CD4-positive, alpha-beta T cell treated with Interleukin-17A for 1 hour (primary cell): ENCODE measurements at places on chromosomes 13 and 19.

- no peak for DNase-seq
These were observed 111.2 kb downstream of the KLF5 start for GRCh38 chr13:73169971-73170370.

- peak; percentile 78 for DNase-seq
These were observed 19.8 kb downstream of the TMEM272 start for GRCh38 chr13:51825165-51825592.

DNA sequence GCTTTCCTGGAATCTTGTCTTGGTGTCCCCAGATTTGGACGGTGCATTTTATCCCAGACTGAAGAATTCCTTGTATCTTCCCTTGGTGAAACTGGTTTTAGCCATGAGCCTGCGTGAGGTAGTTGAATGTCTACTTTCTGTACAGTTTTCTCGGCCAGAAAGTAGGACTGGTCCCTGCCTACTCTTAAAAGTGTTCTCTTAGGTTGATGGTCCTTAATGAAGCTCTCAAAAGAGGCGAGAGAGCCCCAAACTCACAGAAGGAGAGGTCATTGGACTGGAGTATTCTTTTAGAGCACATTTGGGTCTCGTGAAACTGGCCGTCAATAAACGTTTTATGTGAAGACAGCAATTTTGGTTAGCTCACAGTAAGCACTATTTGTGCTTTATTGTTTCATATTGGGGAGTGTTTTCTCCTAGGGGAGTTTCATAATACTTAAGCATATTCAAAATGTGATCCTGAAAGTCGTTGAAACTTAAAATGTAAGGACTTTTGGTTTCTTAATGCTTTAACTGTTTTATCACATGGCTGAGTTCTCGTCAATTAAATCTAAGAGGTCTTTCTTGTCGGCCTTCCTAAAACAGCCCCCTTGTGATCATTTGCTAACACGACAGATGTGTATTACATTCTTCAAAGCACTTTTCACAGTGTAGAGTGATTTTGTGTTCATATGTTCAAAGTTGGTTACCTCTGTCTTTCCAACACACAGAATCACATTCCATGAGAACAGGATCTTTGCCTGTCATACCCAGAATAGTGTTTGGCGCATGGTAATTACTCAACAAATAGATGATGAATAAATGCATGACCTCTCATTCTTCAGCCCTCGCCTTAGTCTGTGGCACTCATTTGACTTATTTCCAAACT, 889 bp downstream of the GTF2F2 start:
- peak; percentile 13 for DNase-seq

DNA sequence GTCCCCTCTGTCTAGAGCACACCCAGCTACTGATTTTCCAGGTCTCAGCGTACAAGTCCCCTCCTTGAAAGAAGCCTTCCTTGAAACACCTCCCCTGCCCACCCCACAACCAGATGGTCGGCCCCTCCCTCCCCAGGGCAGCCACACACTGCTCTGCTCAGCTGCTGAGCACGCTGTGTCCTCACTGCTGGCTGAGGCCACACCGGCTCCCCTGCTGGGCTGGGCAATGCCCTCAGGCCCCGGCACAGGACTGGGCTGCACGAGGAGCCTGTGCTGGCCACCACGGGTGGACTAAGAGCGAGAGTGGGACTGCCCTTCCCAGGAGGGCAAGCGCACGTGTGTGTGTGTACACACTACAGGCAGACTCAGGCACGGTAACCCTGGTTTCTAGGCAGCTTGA, 11.8 kb upstream of the RSPH6A start:
- no peak for DNase-seq

DNA sequence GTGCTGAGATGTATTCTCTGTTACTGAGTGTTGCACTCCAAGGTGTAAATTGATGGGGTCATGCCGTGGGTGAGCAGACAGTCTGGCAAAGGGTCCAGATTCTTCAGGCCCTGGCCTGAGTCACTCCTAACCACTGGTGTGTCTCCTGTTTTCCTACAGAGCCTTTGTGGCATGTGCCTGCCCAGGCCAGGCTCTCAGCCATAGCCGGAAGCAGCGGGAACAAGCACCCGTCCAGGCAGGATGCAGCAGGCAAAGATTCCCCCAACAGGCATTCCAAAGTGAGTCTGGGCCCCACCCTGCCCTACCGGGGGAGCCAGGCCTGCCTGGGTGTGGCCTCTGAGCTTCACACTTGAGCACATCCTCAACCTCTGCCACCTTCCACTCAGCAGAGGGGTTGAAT, 61.9 kb downstream of the DPF1 start:
- DNase-seq: no peak

GRCh38 chr19:30090476-30090875, 148.4 kb downstream of the URI1 start:
- DNase-seq: no peak

DNA sequence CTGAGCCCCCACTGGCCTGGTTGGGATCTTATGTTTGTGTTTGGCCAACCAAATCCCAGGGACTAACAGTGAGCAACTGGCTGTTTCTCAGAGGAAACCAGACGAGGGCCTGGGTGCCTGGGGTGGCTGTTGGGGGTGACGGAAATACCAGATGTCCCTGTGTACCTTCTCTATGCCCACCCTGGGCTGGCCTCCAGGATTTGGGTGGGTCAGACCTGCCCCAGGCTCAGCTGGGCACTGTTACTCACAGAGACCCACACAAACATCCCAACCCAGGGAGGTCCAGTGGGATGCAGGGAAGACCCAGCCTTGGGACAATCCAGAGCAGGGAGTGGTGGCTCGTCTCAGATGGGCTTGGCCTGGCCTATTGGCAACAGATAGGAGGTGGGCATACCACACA, 8.8 kb downstream of the ZSCAN22 start:
- no peak for DNase-seq

DNA sequence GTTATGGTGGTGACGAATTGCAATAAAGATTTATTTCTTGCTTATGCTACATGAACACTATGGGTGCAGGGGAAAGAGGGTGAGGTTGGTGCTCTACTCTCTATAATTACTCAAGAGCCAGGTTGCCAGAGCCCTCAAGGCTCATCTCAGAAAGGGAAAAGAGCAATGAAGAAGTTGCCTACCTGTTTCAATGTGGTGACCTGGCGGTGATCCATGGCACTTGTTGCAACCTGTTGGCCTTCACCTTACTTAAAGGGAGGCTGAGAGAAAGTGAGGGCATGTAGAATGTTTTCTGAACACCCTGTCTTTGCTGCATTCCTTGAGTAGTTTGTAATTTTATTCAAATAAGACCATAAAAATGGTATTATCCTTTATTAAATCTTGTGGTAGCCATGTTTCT, 394.4 kb downstream of the GPC6 start:
- no peak for DNase-seq

- DNase-seq: no peak
These were observed 1591.3 kb downstream of the EFNB2 start for GRCh38 chr13:104944176-104944575.

GRCh38 chr19:1590641-1591397, 1.8 kb downstream of the MBD3 start:
- no peak for DNase-seq

DNA sequence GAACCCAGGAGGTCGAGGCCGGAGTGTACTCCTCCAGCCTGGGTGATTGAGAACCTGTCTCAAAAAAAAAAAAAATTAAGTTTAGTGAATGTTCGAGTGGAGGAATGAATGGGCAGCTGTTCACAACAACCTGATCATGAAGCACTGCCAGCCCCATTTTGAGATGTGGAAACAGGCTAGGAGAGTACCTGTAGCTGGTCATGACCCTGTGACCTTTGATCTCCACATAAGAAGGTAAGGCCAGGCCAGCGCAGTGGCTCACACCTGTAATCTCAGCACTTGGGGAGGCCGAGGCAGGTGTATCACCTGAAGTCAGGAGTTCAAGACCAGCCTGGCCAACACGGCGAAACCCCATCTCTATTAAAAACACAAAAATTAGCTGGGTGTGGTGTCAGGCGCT, 7.6 kb downstream of the RAVER1 start:
- no peak for DNase-seq

DNA sequence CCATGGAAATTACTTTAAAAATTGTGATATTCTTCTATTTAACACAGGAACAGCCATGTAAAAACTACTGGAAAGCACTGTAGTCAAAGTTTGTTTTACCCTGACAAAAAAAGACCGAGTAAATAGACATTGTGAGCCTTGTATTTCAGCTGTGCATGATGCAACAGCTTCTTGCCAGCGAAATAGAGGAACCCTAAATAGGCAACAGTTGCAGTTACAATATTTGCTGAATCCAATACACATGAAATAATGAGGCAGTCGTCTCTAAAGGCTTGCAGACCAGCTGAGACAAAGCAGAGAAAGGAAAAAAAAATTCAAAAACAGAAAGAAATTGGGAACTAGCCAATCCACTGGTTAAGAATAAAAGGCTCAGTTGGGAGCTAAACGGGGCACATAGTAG, 1001.1 kb downstream of the OLFM4 start:
- DNase-seq: no peak

DNA sequence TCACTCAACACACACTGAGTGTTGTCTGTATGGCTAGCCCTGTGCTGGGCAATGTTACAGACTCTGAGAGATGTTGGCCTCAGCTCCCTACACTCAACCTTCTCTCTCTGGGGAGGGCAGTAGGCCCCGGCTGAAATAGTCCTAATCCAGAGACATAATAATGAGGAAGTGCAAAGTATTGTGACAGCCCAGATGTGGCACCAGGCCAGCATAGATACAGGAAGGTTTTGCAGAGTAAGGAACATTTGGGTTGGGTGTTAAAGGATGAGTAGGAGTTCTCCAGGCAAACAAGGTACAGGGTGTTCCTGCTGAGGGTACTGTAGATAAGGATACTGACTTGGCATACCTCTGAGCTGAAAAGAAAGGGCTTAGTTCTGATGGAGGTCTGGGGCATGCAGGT, 2.4 kb downstream of the LIN7B start:
- no peak for DNase-seq

DNA sequence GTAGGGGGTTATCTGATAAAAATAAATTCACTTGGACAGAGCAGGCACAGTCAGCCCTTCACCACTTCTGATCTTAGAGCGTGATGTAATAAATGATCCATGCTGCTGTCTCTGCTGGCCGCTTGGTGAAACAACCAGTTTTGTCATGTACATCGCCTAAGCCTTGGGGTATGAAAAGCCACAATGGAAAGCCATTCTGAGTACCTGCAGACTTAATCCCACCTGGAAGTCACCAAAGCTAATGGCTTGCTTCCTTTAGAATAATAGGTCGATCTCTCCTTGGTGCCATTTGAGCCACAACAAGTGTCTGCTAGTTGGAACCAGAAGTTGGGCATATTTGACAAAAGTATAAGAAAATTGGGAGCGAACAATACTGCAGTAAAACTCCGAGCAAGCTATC, 1649.7 kb upstream of the SPRY2 start:
- no peak for DNase-seq

DNA sequence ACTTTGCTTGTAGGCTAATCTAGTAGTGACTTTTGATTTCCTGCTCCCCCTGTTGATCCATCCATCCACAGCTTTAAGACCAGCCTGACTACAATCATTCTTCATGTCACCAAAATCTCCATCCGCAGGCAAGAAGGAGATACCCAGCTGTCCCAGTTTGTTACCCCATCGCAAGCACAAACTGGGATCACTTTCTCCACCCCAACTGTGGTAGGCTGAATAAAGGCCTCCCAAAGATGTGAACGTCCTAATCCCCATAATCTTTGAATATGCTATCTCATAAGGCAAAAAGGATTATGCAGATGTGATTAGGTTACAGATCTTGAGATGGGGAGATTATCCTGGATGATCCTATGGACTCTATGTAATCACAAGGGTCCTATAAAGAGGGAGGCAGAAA, 202.0 kb downstream of the ENOX1 start:
- DNase-seq: no peak

DNA sequence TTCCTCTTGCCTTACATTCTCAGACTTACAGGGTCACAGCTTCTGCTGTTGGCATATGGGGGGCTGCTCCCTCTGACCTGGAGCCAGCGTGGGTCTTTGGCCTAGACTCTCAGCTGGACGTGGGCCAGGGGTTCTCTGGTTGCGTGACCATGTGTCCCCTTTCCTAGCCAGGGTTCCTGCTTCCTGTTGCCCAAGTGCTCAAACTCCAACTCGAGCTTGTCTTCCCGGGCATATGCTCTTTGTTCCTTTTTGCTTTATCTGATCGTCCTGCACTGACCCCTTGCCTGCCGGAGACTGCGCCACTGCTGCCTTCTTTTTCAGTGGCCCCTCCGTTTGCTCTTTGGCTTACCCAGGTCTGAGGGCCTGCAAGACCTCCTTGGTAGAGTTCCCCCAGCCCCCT, 25.3 kb upstream of the GPR183 start:
- DNase-seq: no peak

GRCh38 chr13:23740002-23740401, 149.2 kb downstream of the MIPEP start:
- DNase-seq: no peak

DNA sequence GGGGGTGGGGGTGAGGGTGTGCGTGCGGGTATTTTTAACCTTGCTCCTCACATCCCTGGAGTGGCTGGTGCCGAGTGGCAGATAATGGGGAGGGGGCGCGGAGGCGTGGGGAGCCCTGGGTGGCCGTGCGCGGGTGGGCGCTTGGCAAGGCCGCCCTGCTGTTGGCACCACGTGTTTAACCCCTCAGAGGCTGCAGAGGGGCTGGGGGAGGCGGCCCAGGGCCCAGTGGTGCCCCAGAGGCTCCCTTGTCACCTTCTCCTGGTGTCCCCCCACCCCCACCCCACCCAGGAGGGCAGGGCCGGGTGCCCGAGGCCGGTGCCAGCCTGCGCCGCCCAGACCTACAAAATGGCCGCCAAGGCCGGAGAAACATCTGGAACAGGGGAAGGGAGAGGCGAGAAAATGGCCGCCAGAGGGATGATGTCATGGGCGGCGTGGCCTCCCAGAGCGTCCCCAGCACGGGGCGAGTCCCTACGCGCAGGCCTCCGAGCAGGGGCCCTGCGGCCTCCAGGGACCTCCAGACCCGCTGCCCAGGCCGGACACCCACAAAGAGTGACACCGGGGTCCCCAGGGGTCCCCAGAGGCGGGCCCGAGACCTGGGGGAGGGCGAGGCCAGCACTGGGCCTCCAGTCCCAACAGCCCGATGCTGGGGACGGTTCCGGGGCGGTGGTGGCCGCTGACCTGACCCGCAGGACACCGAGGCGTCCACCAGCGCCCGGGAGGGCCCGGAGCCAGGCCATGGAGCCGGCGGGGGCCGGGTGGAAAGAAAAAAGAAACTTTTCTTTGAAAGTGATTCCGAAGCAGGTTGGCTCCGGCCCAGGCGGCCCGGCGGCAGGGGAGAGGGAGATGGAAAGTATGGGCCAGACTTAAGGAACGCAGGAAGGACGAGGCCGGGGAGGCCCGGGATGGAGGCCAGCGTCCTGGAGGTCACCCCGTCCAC, 38.2 kb downstream of the NFIC start:
- DNase-seq: no peak

- no peak for DNase-seq
These were observed 11.7 kb downstream of the SYDE1 start for GRCh38 chr19:15118789-15119494.
